ENCODE measurements at places on chromosomes 7 and 10. TPM values are rescaled to one million over a fixed set of nuclear protein-coding genes. Genes with fewer than 3 reads are reported as not detected.

Gene KEL
- 0.04 TPM for polyA plus RNA-seq

Gene NODAL
- 0.12 TPM for polyA plus RNA-seq

Gene TAS2R41
- polyA plus RNA-seq: not detected

Gene ZNF727
- not detected for polyA plus RNA-seq

Gene NXPH1
- polyA plus RNA-seq: not detected

Gene FLNC
- 0.38 TPM for polyA plus RNA-seq

Gene GDF10
- not detected for polyA plus RNA-seq

Gene PSD
- polyA plus RNA-seq: 0.15 TPM

Gene DGKI
- not detected for polyA plus RNA-seq

Gene DGKB
- not detected for polyA plus RNA-seq

Gene STK17A
- polyA plus RNA-seq: 45.9 TPM

Gene UNCX
- not detected for polyA plus RNA-seq

Gene AKR1C8
- polyA plus RNA-seq: not detected

GRCh38 chr10:68202960-68203353, 29.0 kb downstream of the ATOH7 start:
- DNase-seq: no peak

- DNase-seq: peak; percentile 62
Observed at GRCh38 chr10:68796605-68797004, 30.7 kb upstream of the STOX1 start.

GRCh38 chr10:88949912-88950837, 2.4 kb downstream of the ACTA2 start:
- no peak for DNase-seq

DNA sequence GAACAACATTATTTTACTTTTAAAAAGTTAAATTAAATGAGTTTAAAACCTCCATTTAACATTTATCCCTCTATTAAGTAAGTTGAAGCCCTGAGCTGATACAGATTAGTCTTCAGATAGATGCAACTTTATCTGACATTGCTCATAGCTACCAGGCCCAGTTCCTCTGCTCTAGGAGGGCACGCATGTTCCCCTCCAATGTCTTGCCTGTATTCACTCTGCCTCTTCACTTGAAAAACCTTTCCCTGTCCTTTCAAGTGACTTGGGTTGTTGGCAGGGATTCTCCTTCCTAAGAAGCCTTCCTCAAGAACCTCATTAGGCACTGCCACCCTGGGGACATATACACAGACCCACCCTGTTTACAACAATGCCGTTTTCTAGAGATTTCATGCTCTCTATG, 270.4 kb downstream of the RELN start:
- no peak for DNase-seq

DNA sequence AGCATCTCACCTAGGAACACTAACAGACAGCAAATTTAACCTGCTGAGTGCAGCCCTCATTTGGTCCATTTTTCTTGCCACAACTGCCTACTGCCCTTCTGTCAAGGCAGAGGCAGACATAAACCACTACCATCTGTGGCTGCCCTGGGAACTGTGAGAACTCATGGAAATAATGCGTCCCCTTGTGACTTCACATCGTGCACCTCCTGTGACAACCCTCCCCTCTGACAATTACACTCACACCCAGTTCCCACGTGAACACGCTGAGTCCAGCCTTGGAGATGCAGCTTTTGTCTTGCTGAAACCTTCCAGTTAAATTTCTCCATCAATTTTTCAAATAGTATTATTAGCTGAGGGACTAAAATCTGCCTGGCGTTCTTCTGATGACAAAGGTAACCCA, 193.1 kb upstream of the KLF14 start:
- DNase-seq: no peak

DNA sequence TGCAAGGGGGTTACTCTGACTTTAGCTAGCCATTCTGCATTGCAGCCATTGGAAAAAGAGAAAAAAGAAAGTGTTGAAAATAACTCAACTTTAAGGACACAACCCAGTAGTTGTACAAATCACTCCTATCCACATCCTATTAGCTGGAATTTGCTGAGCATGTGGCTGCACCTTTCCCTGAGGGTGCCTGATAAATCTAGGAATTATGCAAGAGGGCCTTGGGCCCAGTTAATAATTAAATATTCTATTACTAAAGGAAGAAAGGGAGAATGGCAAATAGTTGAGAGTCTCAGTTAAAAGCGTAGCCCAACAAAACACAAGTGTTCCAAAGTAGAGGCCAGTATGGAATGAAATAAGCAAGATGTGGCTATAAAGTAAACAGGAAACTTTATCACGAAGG, 200.9 kb upstream of the CNTNAP2 start:
- DNase-seq: no peak

DNA sequence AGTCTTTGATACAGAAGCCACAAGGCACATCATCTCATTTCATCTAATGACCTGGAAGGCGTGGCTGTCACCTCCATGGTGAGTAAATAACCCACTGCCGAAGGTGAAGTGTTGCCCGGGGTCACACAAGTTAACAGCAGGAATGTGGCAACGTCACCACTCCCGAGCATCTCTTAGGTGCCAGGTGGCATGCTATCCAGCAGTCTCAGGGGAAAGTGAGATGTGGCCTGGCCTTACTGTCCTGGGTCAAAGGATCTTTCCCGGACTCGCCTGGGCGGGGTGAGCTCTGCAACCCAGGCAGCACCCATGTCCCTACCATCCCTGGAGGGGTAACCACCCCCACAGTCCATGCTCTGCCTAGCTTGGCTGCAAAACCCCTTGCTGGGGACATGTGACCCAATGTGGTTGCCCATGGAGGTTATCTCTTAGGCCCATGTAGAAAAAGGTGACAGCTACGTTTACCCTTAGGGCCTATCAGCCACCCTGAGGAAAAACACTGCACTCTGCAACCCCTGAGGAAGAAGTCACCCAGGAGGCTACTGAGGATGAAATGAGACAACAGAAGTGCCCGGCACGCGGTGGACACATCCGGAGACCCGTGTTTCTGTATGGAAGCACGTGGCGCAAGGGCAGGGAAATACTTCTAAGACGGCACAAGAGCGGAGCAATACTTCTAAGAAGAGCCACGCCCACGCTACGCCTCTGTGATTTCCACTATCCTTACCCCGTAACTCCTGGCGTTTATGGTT, 52.0 kb downstream of the BAIAP2L1 start:
- no peak for DNase-seq

DNA sequence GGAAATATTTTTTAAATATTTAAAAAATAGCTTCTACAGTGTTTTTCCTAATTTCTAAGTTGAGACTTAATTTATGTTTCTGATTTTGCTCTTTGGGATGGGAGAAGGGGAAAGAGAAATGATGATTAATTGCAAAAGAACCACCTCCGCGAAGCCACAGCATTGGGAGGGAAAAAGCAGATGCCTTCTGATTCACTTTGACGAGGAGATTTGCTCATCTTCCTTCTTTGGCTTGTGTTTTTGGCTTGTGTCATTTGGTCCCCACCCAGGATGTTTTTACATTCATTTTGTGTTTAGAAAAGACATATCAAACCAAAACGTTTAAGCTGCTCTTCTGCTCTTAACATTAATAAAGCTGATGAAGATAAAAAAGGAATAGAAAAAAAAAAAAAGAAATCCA, 121.7 kb downstream of the MACC1 start:
- no peak for DNase-seq

GRCh38 chr7:37448011-37448635, 541 bp downstream of the ELMO1 start:
- DNase-seq: no peak

- no peak for DNase-seq
Observed at GRCh38 chr7:142362349-142362748, 104.5 kb upstream of the PRSS58 start.

DNA sequence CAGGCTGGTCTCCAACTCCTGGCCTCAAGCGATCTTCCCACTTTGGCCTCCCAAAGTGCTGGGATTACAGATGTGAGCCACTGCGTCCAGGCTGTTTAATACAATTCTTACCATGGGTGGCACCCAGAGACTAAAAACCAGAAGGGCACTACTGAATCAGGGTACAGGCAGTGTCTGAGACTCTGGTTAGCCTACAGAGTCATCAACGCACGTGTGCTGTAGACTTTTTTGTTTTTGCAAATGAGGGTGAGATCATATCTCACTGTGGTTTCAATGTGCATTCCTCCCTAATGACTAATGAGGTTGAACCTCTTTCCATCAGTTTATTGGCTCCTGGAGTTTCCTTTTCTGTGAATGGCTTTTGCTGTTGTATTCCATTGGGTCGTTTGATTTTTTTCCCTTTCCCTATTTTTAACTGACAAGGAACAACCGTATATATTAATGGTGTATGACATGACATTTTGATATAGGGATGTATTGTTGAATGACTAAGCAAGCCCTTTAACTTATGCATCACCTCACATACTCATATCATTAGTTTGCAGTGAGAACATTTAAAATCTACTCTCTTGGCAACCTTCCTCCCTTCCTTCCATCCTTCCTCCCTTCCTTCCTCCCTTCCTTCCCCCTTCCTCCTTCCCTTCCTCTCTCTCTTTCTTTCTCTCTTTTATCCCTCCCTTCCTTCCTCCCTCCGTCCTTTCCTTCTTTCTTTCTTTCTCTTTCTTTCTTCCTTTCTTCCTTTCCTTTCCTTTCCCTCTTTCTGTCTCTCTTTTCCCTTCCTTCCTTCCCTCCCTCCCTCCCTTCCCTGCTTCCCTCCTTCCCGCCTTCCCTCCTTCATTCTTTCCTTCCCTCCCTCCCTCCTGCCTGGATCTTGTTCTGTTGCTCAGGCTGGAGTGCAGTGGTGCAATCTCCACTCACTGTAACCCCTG, 9.3 kb upstream of the TMEM270 start:
- peak; percentile 99 for DNase-seq

DNA sequence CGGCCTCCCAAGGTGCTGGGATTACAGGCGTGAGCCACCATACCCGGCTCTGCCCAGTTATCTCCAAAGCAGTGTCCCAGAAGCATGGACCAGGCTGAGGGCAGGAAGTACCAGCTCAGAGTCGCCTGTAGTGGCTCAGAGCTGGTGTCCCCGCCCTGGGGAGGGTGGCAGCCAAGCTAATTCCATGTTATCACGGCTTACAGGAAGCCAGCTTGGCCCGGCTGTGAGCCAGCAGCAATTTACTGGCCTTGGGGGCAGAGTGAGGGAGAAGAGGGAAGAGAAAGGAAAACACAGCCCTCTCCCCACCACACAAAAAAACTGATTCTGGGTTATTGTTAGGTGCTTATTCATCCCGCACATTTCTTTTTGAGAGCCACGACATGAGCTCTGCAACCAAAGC, 88.1 kb downstream of the HIP1 start:
- no peak for DNase-seq

GRCh38 chr7:105648561-105649401, 67.5 kb upstream of the EFCAB10 start:
- DNase-seq: no peak

DNA sequence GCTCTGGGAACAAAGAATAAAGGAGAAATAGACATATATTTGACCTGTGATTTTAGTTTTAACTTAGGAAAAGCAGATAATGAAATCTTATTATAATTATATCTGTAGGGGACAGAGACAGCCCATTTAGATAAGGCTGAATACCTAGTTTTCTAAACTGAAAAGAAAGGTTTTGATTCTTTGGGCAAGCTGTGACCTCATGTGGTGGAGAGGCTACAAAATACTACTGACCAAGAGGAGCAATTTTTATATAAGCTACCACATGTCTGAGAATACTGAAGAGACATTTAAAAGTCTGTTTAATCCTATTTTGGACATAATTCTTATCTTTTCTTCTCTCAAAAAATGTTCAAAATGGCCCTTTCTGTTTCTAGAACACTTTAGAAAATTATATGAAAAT, 271.0 kb downstream of the MTERF1 start:
- no peak for DNase-seq

DNA sequence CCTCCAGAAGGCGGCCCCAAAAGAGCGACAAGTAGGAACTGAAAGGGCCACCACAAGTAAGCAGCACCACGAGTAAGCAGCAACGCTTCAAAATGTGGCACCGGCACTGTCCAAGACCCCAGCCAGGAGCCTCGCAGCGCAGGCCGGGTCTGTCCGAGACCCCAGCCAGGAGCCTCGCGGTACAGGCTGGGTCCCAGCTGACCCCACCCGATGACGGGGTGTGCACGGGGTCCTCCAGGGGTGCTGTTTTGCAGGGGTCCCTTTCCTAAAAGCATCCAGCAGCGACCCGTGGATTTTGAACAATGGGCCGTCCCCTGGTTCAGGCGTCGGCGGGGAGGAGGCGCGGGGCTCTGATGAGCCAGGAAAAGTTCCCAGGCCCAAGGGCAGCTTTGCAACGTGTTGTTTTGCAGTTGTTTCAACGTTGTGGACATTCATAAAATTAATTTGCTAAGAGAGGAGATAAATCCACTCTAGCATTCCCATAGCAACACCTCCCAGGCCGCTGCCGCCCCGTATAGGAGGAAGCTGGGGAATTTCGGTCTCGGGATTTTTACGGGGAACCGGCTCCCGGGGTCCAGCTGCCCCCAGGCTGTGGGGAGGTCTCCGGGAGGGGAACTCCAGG, 51.6 kb upstream of the PDGFA start:
- no peak for DNase-seq

DNA sequence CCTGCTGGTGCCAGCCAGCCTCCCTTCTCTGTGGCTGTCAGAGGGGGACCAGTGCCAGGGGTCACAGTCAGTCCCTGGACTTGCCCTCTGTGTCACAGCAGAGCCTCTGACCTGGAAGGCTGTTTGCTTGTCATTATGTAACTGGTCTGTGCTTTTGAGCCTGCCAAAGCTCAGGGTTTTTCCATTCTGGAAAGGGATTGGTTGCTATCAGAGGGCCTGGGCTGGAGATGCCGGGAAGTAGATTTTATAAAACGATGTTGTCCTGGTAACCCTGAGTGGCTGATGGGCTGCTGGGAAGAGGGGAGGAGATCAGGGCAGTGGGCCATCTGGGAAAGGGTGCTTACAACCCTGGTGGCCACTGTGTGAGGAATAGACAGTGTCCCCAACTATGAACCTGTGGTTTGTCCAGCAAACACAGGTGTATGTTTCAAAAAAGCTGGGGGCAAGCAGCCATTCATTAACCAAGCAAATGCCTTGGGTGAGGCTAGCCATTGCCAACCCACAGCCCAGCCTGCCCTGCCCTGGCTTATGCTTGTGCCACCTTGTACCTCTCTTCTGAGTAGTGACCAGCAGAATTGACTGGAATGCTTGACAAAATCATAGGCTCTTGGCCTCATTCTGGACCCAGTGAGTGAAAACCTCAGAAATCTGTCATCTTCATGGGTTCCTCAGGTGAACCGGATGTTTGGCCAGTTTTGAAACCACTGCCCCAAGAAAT, 21.6 kb downstream of the SFTPD start:
- DNase-seq: no peak

- no peak for DNase-seq
Observed at GRCh38 chr7:14579971-14580370, 322.6 kb downstream of the DGKB start.

- DNase-seq: no peak
Observed at GRCh38 chr7:79828866-79829265, 305.8 kb upstream of the GNAI1 start.

GRCh38 chr7:117835016-117835664, 38.1 kb downstream of the CTTNBP2 start:
- DNase-seq: no peak
